ENCODE measurements at places on chromosomes 2 and 18.

DNA sequence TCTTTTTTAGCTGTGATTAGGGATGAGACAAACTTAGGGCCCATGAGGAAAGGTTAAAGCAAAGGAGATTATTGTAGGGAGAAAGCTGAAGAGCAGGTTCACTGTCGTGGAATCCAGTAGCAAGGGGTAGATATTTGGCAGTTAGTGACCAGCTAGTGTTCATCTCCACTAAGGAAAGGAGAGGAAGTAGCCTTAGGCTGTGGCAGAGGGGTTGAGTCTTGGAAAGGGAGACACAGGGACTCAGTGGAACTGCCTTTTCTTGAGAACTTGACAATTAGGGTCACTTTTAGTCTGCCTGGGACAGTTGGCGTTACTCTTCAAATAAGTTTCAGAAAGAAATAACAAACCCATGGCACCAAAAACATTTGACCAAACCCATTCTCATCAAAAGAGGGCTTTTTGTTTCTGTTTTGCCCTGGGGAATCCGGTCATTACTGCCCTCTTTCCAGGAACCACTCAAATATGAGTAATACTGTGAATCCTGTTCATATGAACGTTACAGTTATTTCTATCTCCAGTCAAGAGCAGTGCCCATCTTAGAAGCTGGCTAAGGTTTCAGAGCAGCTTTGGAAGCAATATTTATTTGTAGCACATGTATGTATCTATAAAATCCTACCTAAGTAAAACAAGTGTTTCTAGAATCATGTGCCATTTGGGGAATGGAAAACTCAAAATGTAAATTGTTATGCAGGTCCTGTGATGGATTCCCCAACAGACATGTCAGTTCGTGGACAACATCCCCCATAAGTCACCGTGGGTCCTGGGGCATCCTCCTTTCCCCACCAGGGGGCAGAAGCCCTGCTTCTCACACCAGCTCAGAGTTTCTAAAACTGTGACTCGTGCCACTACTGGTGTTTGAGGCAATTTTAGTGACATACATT lies 77.3 kb upstream of the PHLPP1 start:
- DNase-seq: no peak

DNA sequence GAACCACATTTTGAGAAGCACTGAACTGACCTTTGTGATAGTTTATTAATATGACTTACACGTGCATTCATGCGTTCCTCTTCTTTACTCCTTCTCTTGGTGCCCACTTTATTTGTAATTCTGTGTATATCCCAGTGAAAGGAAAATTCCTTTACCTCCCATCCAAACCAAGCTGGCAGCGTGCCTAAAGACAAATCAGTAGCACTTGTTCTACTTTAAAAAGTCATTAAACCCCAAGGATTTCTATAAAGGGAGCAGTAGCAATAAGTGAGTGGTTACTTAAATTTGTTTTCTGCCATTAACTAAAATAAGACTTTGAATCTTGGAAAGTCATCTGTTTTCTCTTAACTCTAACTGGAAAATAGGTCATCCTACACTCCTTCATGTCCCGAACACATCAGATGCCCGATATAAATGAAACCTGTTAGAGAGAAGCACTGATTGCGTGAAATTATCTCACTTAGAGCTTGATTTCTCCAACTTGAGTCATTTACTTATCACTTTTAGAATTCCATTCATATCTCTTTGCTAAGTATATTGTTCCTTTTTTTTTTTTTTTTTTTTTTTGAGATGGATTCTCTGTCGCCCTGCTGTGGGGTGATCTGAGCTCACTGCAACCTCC lies 10.7 kb downstream of the PIK3C3 start:
- DNase-seq: no peak

GRCh38 chr18:21313576-21313975 lies 71.5 kb downstream of the GREB1L start:
- no peak for DNase-seq

- DNase-seq: peak; percentile 44
Observed at GRCh38 chr2:17634997-17635396, 94.5 kb downstream of the VSNL1 start.

DNA sequence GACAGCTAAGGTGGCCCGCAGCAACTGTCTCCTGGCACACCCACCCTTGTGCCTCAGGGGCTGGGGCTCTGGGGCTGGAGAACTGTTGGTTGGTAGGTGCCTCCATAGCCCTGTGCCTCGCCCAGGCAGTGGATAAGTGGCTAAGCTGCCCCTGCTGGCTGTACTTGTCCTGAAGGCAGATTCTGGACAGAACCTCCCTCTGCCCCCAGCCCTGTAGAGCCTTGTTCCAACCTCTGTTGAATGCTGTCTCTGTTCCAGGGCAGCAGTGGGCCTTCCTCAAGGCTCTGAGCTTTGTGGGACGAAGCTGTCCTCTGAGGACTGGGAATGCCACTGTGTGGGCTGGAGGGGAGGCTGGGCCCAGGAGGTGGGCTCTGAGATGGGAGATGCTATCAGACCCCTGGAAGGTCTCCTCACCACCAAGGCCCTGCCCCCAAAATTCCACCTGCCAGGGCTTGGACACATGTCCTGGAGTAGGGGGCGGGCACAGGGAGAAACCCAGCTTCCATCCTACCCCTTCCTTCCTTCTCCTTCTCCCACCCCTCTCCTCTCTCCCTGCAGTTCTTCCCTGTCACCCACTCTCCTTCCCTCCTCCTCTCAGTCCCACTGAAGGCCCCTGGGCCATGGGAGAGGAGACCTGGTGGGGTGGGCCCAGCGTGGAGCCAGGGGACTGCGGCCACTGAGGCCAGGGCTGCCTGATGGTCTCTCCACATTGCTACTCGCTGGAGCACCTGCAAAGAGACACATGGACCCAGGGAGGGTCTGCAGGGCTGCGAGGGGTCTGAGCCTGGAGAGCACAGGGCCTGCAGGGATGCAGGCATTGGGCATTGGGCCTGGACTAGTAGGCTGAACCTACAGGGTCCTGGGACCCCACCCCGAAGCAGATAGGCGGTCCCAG lies 1.7 kb upstream of the PDCD1 start:
- DNase-seq: no peak

DNA sequence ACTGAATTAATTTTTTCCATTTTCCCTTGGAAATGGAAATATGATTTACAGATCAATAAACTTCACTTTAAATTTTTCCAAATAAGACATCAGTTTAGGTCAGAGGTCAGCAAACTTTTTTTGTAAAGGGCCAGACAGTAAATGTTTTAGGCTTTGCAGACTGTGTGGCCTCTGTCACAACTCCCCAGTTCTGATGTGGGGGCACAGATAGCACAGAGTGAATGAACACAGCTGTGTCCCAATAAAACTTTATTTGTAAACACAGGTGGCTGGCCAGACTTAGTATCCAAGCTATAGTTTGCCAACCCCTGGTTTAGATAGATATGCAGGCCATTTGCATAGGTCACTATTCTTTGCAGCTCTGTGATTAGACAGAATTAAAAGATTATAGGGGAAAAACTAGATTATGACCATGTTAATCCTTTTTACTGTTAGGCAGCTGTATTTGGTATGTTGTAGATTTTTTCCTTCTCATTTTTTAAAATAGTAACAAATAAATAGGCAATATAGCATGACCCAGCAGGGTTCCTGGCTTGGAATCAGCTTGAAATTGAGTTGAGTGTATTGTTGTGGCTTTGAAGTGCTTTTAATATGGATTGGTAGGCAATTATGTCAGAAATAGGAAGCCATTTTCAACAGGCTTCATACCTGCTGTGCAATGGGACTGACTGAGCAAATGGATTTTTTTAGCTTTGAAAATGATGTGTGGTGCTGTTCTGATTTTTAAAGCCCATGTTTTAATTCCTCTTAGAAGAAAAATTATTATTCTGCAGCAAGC lies 59.7 kb downstream of the WDSUB1 start:
- DNase-seq: no peak
